Tibial nerve (tissue), 4 donors: ENCODE measurements at places on chromosomes 13 and 19. TPM values are rescaled to one million over a fixed set of nuclear protein-coding genes. Genes with fewer than 3 reads are reported as not detected.

DNA sequence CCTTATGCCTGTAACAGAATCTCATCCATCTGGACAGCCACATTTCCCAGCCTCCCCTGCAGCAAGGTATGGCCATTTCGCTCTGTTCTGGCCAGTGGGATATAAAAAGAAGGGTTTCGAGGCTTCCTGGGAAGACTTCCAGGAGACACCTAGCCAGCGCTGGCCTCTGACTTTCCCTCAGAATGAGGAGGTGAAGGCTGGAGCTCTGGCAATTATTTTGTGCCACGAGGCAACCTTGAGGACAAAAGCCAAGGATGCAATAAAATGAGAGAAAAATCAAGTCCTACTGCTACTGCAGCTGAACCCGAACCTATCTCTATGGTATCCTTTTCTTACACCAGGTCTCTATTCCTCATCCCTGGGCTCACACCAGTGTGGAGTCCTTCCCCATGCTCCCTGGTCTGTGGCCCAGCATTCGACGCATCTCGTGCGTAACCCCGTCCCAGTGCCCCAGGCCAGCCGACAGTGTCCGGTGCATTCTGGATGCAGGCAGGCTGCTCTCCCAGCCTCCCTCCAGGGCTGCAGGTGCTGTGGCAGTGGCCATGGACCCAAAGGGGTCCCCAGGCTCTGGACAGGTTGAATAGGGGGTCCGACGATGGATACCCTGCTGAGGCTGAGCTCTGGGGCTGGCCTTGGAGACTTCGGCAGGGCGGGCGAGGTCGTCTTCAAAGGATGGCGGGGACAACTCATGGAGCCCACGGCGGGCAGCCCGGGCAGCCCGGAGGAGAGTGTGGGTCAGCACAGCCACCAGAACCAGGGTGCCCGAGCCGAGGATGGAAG, 12.2 kb downstream of the TMEM221 start:
- no peak for DNase-seq

DNA sequence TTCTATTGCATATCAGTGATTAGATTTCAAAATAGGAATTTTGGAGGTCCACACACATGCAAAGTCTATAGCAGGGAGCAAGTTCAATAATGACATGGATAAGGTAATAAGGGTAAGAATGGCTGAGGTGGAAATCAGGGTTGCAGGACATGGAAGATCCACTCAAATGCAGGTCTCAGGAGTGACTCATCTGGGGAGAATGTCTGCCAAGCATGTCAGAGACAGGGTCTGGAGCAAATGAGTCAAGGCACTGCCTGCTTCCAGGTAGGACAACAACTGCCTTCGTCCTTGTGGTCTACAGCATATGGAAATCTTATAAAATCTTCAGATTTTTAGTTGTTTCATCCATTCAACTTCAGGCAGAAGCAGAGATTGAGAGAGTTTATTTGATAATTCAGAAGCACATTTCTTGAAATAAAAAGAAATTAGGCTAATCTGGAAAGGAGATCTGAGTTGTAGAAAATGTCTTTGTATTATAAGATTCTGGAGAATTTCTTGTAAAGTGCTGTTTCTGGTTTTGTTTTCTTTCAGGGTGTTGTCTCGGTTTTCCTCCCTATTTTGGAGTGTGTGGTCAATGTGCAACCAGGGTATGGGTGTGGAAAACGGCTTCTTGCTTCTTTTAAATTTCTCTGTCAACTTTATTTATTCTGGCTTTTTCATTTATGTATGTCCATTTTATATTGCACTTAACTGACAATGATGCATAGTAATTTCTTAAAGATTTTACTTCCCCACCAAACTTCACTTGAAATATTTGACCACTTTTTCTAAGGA, 748.8 kb downstream of the LIG4 start:
- DNase-seq = no peak

GRCh38 chr13:100491164-100491842, 97.3 kb downstream of the GGACT start:
- DNase-seq = peak; percentile 69

DNA sequence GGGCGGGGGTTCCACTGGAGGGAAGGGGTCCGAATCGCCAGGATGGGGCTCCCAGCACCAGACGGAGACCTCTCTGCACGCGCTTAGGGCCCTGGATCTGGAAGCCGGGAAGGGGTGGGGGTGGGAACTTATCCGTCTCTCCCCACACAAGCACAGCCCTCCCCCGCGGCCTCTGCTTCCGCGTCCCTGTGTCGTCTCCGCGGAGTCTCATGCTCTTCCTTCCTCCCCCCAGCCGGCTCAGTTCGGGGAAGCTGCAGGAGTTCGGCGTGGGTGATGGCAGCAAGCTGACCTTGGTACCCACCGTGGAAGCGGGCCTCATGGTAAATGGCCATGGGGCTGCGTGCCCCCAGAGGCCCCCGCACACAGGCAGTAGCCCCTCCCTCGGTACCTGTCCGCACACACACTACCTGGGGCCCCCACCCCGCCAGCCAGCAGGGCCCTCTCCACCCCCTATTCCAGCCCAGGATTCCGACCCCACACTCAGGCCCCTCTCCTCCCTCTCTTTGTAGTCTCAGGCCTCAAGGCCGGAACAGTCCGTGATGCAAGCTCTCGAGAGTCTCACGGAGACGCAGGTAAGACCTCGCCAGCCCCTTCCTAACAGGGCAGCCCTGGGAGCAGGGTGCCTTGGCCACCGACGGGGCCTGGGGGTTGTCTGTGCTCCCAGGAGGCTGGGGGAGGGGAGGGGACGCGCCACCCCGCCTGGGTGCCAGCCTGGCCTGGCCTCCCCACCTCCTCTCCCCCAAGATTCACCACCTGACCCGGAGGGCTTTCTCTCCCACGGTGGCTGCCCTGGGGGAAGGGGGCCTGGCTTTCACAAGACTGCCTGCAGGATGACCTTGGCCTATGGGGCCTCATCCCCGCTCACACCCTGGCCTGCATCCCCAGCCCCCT, 3.2 kb downstream of the MIDN start:
- peak; percentile 65 for DNase-seq

- DNase-seq = no peak
Observed at GRCh38 chr19:49551531-49551930, 23.7 kb downstream of the RCN3 start.

- no peak for DNase-seq
Observed at GRCh38 chr13:47457626-47458025, 543.4 kb downstream of the SUCLA2 start.

DNA sequence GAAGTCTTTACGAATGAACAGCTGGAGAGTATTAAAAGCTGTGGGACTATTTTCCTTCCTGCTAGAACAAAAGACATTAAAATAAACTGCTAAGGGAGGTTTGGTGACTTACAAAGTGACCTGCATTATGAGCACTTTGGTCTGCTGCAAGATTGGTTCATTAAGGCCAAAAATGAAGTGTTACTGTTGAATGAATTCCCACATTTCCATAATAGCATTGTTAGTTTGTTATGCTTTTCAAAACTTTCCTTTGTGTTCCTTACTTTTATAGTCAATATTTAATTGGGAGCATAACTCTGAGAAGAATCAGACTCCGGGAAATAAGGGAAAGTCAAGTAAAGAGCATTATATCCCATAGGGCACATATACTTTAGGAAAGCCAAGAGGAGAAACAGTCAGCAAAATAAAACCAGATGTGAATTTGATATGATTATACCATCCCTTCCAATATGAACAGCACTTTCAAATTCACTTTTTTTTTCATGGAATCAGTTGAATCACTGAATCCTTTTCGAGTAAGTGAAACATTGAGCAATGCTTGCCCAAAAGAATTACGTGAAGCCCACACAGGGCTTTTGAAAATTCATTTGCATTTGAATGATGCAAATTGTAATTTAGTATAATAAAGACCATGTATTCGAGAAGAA, 112.6 kb downstream of the KCTD12 start:
- no peak for DNase-seq

The URAD gene
- not detected for total RNA-seq

The KLK3 gene
- not detected for total RNA-seq
